ENCODE measurements at places on chromosomes 2 and 18.

- DNase-seq = no peak
These were observed 115.6 kb downstream of the PPP1R1C start for GRCh38 chr2:182101263-182101662.

DNA sequence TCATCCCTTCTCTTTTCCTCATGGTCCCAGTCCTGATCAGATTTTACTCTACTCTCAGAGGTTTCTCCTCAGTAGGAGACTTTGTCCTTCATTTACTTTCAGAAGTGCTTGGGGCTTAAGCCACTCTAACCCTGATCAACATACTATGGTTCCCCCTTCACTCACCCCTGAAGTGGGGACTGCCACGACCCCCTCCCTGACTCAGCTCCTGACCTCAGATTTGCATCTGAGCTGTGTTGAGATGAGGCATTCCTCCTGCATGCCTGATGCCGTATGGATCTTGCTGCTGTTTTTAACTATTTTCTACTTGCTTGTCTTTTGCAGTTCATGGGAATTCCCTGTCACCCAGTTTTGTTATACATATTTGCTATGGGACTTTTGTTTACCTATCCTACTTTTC, 306.7 kb upstream of the CHST9 start:
- no peak for DNase-seq

GRCh38 chr2:8481463-8482009, 200.3 kb upstream of the ID2 start:
- DNase-seq = no peak

GRCh38 chr2:233746475-233747282, 13.4 kb upstream of the UGT1A1 start:
- DNase-seq = no peak

GRCh38 chr2:222861411-222862105, 722 bp downstream of the ACSL3 start:
- DNase-seq = peak; percentile 23

- DNase-seq = no peak
These were observed 109.1 kb upstream of the ID2 start for GRCh38 chr2:8572712-8573233.

DNA sequence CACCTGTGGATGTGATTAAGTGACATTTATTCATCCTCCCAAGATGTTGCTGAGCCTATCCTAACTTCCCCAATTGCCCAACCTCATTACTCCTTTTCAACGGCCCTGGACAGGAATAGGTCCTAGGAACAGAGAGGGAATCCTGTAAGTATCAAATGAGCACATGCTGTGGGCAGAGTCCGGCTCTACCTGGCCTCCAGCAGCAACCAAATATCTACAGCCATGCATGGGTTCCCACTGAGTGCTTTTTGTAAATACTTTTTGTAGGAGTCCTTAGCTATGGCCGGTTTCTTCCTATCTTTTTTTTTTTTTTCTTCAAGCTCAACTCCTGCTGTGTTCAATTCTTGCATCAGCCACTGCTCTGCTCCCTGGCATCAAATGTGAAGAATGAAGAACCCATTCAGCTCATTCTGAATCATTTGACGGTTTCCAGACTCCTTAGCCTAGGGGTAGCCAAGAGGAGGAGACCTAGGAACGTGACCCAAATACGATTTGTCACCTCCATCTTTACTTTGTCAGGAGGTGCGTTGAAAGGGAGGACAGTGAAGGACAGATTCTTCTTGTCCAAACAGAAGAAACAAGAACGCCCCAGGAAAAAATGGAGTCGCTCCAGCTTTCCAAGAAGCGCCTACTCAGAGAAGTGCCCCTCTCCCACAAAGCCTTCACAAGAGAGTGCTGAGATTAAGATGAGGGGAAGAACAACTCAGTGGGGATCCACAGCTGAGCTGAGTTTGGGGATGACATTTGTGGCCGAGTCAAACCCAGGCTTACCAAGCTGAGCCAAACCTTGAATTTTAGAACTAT, 46.7 kb upstream of the LCLAT1 start:
- no peak for DNase-seq

GRCh38 chr18:46310258-46310657, 206.1 kb downstream of the HAUS1 start:
- DNase-seq = no peak

DNA sequence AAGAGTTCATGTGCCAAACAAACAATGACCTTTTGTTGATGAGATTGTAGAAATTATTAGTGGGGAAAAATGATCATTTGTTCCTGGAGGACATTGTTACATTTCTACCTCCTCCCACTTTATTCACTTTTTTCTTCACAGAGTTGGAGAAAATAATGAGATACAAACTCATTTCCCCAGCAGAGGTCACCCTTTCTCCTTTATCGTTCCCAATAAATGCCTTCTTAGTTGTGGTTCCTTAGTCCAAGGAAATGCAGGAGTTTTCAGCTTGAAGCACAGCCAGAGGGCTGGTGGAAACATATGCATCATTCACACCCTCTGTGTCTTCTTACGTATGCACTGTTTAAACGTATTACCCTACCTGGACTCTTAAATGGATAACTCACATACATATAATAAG, 108.8 kb downstream of the SLC4A3 start:
- DNase-seq = no peak

DNA sequence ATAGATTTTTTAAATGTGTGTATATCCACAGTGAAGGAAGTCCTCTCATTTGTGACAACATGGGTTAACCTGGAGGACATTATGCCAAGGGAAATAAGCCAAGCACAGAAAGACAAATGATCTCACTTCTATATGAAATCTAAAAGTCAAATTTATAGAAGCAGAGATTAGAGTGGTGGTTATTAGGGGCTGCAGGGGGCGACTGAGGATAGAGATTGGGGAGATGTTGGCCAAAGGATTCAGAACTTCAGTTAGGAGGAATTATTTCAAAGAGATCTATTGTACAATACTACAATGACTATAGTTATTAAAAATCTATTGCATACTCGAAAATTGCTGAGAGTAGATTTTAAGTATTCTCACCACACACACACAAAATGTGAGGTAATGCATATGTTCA, 252.4 kb upstream of the SLC39A10 start:
- DNase-seq = no peak

- DNase-seq = no peak
These were observed 103.3 kb upstream of the NCK2 start for GRCh38 chr2:105641389-105641811.

GRCh38 chr18:3870914-3871313, 420.9 kb downstream of the TGIF1 start:
- DNase-seq = no peak

DNA sequence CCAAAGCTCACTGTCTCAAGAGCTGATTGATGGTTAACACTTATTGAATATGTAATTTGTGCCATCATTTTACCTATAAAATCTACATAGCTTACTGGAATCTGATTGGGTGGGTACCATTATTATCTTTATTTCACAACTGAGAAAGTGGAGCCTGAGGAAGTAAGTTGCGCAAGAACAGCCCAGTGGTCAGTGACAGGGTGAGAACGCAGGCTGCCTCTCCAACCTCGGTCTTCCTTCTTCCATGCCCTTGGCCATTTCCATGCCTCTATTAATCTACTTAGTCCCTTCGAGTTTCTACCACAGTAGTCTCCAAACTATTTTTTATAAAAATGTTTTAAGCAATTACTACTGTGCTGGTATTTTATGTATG, 390.9 kb upstream of the VWC2L start:
- DNase-seq = no peak

GRCh38 chr2:10297959-10298531, 4.7 kb upstream of the HPCAL1 start:
- DNase-seq = no peak

DNA sequence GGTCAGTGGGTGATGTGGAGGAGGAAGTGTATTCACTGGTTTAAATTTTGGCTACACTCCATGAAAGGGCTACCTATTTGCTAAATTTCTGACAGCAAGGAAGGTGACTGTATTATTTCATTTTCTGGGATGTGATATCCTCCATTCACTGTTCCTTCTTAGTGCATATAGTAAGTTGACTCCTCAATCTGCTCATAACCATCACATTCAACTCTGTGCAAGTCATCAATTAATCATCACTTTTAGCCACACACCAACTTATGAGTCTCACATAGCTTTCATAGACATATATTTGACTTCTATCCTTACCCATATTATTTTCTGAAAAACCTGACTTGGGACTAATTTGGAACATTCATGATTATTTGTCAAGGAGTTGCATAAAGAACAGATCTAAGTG, 16.9 kb downstream of the KLHL41 start:
- DNase-seq = no peak

- DNase-seq = no peak
These were observed 30.0 kb downstream of the FRZB start for GRCh38 chr2:182836451-182836850.

- DNase-seq = no peak
These were observed 256.0 kb downstream of the C1D start for GRCh38 chr2:67806816-67807215.

GRCh38 chr2:47070920-47071824, 83.9 kb downstream of the STPG4 start:
- DNase-seq = peak; percentile 68

GRCh38 chr2:126288362-126288761, 367.6 kb upstream of the GYPC start:
- no peak for DNase-seq

DNA sequence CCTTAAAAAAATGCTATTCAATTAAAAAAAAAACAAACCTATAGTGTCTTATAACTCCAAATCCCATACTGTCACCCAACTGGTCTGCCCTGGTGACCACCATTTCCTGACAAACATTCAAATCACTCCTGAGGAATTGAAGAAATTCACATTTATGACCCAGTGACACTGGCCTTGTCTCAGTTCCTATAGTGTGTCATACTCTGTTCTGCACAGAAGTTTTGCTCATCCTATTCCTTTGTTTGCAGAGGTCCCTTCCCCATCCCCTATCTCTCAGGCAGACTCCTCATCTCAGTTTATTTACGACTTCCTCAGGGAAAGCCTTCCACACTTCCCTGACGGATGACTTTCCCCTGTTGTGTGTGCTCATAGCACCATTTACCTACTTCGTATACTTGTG, 14.7 kb downstream of the ZC3H6 start:
- no peak for DNase-seq

GRCh38 chr2:173681881-173682650, 283.1 kb downstream of the SP3 start:
- DNase-seq = no peak

DNA sequence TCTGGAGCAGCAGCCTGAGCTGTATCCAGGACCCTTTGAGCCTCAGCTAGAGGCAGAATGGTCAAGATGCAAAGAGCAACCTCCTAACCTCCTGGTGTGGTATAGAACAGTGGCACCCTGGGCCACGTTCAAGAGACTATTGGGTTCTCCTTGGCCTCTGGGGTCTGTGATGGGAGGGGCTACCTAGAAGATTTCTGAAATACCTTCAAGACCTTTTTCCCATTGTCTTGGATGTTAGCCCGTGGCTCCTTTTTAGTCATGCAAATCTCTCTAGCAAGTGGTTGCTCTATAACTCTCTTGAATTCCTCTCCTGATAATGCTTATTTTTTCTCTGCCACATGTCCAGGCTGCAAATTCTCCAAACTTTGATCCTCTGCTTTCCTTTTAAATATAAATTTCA, 106.3 kb upstream of the SULT1C3 start:
- DNase-seq = no peak

DNA sequence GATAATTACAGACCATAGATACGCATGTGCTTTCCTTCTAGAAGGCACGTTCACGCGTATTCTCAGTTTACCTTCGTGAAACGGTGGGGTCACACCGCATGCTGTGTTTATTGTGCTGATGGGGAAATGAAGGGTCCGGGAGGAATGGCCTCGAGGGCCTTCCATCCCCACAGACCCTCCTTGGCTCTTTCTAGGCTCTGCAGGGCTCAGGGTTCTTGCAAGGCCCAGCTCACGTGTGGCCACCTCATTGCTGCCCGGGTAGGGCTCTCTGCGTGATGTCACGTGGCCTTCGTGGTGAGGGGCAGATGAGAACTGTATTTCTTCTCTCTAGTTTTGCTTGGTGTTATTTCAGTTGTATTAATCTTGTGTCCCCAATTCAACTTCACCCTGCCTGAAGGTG, 133.5 kb upstream of the ALKAL2 start:
- DNase-seq = no peak

DNA sequence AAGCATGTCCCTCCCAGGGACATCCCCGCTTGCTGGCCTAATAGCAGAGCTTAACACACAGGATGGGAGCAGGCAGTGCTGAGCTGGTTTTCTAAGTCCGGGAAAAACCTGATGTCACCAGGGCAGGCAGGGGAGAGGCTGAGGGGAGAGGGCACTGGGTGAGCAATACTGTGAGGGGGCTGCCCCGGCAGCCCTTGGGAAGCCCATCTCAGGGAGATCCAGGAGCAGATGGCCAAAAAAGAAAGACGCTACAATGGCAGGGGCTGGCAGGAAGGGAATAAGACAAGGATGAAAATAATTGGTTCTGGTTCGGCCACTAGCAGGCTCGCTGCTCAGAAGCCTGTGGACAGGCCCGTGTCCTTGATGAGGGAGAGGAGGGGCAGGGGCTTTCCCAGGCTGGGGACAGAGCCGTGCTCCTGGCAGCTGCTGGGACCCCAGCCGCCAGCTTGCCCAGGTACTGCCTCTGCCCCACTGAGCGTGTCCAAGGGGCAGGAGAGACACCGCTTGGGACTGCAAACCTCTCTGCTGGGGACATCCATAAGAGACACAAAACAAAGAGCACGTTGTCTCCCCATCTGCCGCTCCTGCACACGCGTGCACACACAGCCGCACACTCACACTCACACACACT, 30.2 kb downstream of the SMAD7 start:
- DNase-seq = no peak

- DNase-seq = no peak
These were observed 107.7 kb downstream of the HDAC4 start for GRCh38 chr2:239292959-239293774.

- no peak for DNase-seq
These were observed 49.8 kb upstream of the TNP1 start for GRCh38 chr2:216909541-216910210.

GRCh38 chr2:10863837-10864236, 47.9 kb upstream of the KCNF1 start:
- DNase-seq = peak; percentile 22

DNA sequence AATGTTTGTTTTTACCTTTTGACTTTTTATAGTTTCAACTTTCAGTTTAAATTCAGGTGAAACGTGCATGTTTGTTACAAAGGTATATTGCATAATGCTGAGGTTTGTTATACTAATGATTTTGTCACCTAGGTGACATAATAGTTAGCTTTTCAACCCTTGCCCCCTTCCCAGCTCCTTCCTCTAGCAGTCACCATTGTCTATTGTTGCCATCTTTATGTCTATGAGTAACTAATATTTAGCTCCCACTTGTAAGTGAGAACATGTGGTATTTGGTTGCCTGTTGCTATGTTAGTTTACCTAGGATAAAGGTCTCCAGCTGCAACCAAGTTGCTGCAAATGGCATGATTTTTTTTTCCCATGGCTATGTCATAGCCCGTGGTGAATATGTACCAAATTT, 322.3 kb upstream of the SETBP1 start:
- DNase-seq = no peak

GRCh38 chr18:44898498-44898897, 217.8 kb downstream of the SETBP1 start:
- DNase-seq = no peak

DNA sequence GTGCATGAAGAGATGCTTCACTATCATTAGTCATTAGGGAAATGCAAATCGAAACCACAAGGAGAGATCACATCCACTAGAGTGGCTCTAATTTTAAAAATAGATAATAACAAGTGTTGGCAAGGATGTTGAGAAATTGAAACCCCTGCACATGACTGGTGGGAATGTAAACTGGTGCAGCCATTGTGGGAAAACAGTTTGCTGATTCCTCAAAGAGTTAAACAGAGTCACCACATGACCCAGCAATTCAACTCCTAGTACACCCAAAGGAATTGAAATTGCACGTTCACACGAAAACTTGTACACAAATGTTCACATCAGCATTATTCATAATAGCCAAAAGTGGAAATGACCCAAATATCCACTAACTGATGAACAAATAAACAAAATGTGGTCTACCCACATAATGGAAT, 179.5 kb downstream of the BCL2 start:
- no peak for DNase-seq

Measured in GM18507 (cell line).